Osteocyte (in vitro differentiated cells): ENCODE measurements at places on chromosomes 11 and 22. TPM values are rescaled to one million over a fixed set of nuclear protein-coding genes. Genes with fewer than 3 reads are reported as not detected.

DNA sequence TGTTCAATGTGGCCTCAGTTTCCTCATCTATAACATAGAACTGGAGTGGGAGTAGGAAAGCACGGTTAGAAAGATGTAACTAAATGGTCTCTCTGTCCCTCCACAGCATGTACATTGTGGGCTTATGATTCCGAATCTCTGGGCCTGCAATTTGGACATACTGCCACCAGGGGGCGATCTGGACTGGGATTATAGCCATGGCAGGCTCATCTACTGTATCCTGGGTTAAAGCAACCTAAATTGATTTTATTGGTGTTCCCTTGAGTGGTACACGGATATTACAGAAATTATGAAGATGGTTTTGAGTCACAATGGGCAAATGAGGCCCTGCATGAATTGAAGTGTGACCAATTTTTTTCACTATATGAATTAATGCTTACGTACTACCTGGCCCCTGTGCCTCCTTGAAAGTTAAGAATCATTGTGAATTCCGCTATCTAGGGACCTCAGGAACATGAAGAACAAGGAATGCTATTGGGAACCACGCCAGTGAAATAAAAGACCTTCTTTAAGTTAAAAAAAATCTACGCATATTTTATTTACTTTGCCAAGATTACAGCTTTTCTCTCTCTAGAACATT, 32.9 kb downstream of the TST start:
- no peak for DNase-seq

- DNase-seq, result no peak
Observed at GRCh38 chr11:85663080-85663752, 1.7 kb downstream of the CREBZF start.

- no peak for DNase-seq
Observed at GRCh38 chr22:45832180-45832579, 144.8 kb downstream of the WNT7B start.

Gene SMIM38
- 0.73 and 1.0 TPM in 2 replicates for total RNA-seq

Gene CABP4
- 0.35 TPM in 1 of 2 replicates, not detected in the other for total RNA-seq
